Fibroblast of skin of back (primary cell): ENCODE measurements at places on chromosomes 2 and 18.
A peak's percentile ranks its signal among the peaks of the same experiment; 100 is the strongest.

DNA sequence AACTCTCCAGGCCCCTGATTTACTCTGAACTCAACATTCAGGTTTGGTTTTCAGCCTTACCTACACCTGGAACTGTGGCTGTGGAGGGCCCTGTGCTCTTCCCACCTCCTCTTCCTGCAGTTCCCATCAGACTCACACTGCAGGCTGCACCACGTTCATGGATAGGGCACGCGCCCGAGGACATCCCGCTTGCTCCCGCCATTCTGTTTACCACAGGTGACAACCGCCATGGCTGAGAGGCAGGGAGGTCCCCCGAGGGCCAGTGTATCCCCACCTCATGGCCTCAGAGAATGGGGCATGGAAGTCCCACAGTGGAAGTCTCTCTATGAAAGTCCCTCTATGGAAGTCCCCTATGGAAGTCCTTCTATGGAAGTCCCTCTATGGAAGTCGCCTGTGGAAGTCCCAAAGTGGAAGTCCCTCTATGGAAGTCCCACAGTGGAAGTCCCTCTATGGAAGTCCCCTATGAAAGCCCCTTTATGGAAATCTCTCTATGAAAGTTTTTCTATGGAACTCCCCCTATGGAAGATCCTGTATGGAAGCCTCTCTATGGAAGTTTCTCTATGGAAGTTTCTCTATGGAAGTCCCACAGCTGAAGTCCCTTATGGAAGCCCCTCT, 358.4 kb upstream of the SALL3 start:
- no peak for DNase-seq

- peak; percentile 5 for DNase-seq
Measured at GRCh38 chr18:55577812-55578539, 10.0 kb downstream of the TCF4 start.

DNA sequence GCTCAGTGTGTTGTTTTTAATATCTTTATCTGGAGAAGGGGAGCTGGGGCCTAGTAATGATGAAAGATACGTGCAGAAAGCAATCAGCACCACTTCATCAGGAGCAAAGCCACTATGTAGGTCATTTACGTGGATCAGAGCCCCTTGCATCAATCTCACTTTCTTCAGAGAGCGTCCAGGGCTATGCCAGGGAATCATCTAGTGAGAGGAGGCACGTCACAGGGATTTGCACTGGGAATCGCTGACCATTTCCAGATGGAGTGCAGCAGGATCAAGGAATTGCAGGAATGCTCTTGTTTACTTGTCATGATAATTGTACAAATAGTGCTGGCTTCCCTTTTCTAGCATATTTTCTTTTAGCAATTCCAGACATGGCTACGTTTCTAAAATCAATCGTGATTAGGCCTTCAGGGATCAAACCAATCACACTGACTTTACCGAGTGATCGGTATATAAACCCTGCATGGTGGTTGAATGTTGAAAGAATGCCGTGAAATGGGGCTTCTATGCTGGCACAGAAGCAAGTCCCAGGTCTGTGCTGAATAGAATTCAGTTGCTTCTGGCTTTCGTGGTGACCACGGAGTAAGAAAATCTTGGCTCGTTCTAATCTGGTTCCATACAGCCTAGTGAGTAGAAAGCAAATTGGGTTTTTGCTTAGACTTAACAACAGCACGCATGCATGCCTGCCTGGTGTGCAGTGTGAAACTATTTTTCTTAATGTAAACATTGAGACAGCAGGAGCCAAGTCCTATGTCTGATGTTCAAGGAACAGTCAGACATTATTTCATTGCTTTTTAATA, 122.8 kb downstream of the TMEM200C start:
- peak; percentile 7 for DNase-seq

- DNase-seq = no peak
Measured at GRCh38 chr18:5410582-5410981, 115.1 kb upstream of the ZBTB14 start.

GRCh38 chr18:42287047-42287446, 332.0 kb downstream of the PIK3C3 start:
- DNase-seq = no peak

- no peak for DNase-seq
Measured at GRCh38 chr18:10397004-10397403, 57.4 kb upstream of the APCDD1 start.

- DNase-seq = no peak
Measured at GRCh38 chr18:8450898-8451665, 158.2 kb upstream of the RAB12 start.

- no peak for DNase-seq
Measured at GRCh38 chr2:39778233-39778632, 825 bp downstream of the THUMPD2 start.

DNA sequence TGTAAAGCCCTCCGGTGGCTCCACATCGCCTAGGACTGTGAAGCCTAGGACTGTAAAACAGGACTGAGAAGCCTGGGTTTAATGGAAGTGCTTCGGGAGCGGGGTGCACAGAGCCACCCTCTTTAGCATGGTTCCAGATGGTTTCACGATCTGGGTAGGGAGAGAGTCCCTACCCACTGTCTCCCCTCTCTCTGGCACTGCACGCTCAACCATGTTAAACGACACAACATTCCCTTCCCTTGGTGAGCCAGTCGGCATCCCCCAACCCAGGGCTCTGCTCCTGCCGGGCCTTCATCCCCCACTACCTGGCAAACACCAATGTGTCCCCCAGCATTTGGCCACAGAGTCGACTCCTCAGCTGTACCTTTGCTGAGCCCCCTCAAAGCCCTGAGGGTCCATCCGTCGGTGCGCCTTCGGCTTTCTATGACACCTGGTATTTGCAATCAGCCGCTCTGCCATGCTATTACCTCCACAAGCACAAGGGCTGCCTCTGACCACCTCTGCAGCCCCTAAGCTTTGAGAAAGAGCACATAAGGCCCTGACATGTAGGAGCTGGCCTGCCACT, 1.1 kb downstream of the COPS9 start:
- DNase-seq = no peak

DNA sequence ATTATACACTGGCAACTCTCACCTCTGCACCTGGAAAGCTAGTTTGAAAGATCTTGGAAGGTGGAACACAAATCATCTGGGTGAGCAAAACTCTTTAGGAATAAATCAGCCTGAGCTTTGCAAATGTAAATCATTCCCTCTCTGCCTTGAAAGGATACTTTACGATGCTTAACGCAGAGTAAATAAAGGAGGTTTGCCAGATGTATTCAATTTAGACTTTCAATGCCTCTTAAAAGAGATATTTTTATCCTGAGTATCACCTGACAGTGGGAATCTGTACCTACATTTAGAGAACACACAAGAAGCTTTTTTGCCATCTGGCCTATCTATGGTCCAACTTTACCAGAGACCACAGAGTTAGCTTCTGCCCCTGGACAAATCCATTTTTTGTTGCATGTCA, 983.2 kb upstream of the CDH2 start:
- no peak for DNase-seq
